NCI-H1417 (cell line): ENCODE measurements at places on chromosomes 3 and 15.

DNA sequence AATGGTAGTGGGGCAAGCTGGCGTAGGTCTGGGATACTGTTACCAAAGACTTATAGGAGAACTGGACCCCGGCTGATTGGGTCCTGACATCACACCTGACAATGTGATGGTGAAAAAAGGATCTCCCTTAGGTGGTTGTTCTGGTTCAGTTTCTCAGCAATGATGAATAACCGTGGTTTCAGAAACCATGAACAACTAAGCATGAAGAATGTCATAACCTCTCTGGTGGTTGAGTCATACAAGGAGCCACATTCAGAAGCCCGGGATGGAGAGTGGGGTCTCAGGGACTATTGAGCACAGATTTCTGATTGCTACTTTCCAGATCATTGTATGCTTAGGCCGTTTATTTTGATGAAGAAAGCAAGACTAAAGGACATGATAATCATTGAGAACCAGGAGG is 17.4 kb downstream of the GPR160 start:
- DNase-seq = no peak

DNA sequence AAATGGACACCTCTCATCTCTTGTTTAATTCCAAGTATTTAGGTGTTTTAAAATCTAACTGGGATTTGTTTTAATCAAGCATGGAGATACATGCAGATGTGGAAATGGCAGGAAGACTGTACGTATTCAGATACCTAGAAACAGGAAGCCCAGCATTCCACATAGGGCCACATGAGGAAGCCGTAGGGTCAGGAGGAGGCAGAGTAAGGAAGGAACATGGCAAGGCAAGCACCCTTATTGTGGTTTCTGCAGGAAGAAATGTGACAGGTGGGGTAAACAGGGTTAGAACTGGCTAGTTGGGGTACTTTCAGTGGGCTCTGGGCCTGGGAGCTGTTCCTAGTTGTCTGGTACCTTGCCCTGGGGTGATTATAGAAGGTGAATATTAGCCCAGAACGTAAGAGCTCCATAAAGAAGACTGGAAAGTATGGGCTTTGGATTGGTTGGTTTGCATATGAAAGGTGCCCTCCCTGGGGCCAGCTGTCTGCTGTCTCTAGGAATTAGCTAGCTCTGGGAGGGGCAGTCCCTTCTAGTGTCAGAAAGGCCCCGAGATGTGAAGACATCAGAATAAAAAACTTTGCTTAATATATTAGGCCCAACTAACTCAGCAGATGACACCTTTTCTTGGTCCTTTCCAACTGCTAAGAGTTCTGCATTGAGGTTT is 107.7 kb upstream of the CADPS start:
- no peak for DNase-seq

GRCh38 chr3:119870512-119870911 is 88.6 kb downstream of the NR1I2 start:
- no peak for DNase-seq

DNA sequence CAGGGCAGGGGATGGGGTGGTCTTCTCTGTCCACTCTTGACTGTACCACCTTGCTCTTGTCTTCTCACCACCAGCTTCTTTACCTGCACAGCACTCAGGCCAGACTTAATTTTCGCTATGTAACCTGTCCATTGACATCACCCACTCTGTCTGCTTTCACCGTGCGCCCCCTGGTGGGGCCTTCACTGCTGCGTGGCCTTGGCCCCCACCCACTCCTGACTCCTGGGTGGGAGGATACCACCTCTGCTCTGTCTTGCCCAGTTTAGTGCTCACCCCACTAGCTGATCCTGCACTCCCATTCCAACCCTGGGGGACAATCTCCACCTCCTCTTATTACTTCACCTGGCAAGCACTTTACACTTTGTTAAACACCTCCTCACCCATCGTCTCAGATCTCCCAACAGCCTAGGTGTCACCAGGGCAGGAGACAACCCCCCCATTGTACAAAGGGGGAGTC is 17.7 kb downstream of the PTH1R start:
- peak; percentile 59 for DNase-seq

- no peak for DNase-seq
These were observed 10.1 kb downstream of the RNF123 start for GRCh38 chr3:49699281-49699979.

DNA sequence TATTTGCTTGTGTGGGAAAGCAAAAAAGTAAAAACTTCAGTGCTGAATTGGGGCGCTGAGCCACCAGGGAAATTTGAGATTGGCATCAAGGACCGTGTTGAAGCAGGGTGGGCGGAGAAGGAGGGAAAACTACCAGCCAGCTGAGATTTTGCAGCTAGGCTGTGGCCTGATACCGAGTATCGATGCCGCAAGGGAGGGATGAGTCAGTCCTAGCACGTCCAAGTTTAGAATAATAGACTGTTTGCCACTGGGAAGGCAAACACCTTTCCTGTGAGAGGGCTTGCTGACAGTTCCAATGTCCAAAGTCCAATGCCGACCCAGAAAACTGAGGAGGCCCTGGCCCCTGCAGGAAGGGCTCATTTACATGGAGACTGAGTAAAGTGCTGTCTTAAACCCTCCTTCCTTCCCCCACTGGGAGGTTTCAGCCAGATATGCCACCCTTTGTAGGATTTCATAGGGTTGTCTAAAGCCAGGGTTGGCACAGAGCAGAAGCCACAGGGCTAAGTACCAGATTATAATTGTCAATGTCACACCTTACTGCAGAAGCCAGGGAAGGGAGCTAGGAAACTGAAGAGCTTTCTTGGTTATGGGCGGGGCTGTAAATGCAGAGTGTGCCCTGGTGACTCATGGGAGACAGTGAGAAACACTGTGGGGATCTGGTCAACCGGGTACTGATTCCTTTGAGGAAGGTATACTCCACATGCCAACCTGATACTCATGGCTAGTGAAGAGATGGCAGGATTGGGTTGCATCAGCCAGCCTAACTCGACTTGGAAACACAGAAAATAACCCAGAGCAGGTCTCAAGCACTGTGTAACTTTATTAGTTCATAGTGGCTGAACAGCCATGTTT is 28.4 kb upstream of the PIK3CB start:
- DNase-seq = no peak

GRCh38 chr3:110903771-110904519 is 167.7 kb upstream of the NECTIN3 start:
- DNase-seq = no peak

- DNase-seq = no peak
These were observed 74.0 kb upstream of the TERB2 start for GRCh38 chr15:44882499-44882968.

DNA sequence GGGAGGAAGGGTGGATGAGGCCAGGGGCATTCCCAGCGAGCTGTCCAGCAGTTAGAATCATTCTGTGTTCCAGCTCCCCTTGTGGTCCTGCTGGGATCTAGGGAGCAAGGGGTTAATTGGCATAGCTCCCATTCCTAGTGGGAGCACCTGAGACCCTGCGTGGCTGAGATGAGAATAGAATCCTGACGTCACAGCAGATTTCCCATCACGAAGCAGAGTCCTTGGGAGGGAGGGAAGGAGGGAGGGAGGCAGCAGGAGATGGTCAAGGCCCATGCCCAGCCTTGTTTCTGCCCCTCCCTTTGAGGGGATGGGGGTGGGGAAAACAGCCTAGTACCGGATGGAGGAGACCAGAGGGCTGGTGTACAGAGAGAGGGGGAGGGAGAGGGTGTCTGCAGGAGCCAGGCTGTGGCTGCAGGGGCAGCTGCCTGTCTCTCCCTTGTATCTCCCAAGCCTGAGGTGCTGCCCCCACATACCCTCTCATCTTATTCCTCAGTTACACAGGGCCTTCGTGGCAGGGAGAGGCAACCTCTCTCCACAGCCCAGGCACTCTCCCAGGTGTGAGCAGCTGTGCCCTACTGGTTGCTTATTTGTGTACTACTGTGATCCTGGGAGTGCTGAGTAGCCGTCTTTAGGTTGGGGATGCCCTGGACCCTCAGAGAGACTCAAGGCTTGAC is 5.4 kb downstream of the TYRO3 start:
- no peak for DNase-seq

- no peak for DNase-seq
These were observed 31.6 kb downstream of the SLC24A1 start for GRCh38 chr15:65653341-65653740.

DNA sequence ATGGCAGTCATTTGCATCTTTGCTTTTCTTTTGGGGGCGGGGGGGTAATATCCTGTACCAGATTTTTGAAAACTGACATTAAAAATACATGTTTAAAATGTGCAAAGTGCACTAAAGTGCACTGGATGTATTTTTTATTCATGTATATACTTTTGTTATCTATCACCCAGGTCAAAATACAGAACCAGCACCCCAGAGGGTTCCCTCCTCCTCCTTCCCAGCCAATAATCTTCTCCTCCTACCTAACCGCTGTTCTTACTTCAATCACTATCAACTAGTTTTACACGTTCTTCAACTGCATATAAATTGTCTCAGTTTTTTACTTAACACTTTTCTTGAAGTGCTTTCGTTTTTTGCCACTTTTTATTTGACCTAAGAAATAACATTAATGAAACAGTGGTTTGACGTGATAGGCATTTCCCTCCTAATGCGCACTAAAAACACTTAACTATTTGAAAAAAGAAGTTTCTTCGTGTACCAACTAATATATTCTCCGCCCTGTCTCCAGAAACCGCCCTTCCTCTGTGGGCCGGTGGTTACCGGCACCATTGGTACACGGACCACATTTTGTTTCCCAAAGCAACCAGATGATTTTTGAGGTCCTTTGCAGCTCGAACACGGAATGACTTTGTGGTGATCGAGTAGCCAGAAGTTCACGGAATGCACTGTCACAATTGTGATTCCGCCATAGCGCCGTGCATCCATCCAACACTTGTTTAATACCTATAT is 836 bp upstream of the AKAP13 start:
- no peak for DNase-seq

- no peak for DNase-seq
These were observed 15.9 kb upstream of the SIAH2 start for GRCh38 chr3:150778793-150779401.

GRCh38 chr3:67083277-67083676 is 85.2 kb downstream of the KBTBD8 start:
- no peak for DNase-seq

DNA sequence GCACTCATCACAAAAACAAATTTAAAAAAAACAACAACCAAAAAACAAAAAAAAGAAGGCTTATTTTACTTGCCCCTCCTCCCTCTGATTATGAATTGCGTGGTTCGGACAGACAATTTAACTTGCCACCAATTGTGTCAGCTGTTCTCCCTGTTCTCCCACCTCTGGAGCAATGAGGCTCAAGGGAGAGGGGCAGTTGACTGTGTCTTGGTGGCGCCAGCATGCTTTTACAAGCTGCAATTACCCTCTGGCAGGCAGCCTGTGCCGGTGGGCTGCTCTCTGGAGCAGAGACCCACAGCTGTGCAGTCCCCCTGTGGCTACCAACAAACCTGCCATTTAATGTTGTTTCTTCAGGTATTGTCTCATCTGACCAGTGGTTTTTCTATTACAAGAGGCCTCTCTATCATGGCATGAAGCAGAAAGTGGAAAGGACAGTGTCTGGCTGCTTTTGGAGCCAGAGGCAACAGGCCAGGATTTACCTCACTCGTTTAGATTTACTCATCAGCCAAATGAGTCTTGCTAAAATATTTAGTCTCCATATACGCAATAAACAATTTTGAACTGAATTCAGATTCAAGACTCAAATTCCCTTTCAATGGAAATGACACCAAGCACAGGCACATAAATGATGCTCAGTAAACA is 192.0 kb upstream of the TPRG1 start:
- DNase-seq = no peak

- no peak for DNase-seq
These were observed 394.7 kb upstream of the CBLB start for GRCh38 chr3:106263546-106263945.

DNA sequence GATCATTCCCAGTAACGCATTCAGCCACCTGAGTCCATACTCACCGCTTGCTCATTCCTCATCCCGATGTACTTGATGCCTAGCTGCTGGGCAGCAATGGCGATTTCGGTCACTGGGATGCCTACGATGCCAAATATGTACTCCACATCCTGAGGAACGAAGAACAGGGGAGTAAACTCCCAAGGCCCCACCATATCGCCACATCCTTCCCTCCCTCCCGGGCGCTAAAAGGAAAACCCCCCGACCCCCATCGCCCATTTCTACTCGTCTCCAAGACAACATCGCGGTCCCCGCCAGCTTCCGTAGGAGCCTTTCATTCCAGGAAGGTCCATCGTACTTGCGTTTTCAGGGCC is 347 bp downstream of the HACL1 start:
- DNase-seq = no peak

DNA sequence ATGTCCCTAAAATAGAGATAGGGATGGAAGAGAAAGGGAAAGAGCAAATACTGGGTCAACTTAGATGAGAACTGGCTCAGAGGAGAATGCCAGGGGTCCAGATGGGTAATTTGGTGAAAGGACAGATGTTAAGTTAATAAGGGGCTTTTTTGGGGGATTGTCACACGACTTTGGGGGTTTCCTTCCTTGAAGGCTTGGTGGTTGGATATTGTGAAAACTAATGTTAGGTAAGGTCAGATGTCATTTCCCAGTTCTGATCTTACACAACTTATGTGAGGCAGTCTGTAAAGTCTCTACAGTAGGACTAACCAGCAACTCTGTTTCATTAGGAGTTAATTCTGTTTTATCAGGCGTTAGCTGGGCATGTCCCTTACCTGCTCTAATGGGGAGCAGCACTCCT is 231.1 kb downstream of the NR2F2 start:
- no peak for DNase-seq

DNA sequence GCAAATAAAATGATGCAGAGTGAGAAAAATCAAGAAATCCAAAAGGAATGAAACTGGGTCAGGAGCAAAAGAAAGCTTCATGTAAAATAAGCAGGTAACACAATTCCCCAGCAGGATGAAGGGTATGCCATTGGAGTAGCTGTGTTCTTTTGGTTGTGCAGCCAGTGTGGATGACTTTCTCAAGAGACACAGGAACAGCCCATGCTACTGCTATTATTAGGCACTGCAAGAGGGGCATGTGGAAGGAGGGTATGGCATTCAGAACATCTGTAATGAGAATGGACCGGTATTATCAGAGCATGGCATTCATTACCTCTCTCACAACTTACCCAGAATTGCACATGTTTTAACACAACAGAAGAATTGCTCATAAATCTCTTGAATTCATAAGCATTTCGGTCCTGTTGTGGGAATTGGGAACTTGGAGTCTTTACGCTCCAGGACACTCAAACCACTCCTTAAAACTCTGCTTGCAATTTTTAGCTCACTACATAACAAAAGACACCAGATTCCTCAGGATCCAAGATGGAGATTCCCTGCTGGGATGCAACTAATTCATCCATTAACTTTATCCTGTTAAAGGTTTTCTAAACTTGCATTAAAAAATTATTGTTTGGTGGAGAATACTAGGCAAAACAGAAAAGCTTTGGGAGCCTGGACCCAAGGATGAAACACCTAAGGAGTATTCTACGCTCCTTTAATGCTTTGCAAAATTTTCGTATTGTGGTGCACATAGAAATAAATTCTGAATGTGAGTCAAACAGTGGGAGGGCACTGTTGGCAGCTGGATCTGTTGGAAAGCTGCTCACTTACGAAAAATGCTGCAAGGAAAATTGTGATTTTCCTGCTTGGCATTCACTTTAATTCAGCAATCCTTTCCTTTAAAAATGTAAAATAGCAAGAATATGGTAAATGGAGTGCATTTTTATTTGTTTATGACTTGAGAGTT is 34.6 kb upstream of the CDIN1 start:
- DNase-seq = no peak
